Motor neuron (in vitro differentiated cells): ENCODE measurements at places on chromosomes 12 and 14. TPM values are rescaled to one million over a fixed set of nuclear protein-coding genes. Genes with fewer than 3 reads are reported as not detected.
A peak's percentile ranks its signal among the peaks of the same experiment; 100 is the strongest.

- ATAC-seq, result peak; percentile 36
Measured at GRCh38 chr12:123532808-123533649, 490 bp downstream of the RILPL1 start.

DNA sequence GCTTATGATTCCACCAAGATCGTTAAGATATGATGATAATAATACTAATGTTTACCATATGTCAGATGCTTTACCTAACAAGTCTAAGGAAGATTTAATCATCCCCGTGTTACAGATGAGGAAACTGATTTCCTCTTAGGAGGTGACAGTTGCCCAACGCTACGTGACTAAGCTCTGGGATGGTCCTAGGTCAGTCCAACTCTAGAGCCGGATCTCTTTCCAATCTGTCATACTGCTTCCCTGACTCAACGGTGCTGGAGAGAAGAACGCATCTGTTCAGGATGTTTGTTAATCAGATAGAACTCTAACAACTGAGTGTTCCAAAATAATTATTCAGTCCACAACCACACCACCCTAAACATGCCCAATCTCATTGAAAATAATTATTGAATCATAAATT lies 39.8 kb downstream of the NDUFA12 start:
- no peak for ATAC-seq

DNA sequence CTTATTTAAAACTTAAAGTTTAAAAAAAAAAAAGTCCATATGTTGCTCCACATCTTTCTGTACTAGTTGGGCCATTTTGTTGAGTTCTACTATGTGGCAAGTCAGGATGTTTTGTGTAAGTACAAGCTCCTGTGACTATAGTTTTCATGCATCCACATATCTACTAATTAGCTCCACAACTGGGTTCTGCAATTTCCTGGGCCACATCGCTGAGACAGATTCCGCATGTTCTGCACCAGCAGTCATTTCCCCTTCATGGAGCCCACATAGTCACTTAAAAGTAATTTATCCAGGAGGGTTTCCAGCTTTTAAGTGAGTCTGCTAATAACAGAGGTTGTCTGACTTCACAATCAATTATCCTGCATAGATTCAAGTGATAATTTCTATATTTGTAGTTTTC lies 461.4 kb downstream of the ZFP36L1 start:
- no peak for ATAC-seq

PTHLH gene
- 0.21 and 0.23 TPM in 2 replicates for total RNA-seq
